Left renal cortex interstitium (tissue), 4 donors: ENCODE measurements at places on chromosomes 4 and X. TPM values are rescaled to one million over a fixed set of nuclear protein-coding genes. Genes with fewer than 3 reads are reported as not detected.

Gene ODAPH
- polyA plus RNA-seq = not detected

Gene GPR50
- polyA plus RNA-seq = 0.10 TPM

Gene LGI2
- polyA plus RNA-seq = 32.3 TPM

GRCh38 chr4:152896811-152897210, 39.3 kb upstream of the FHDC1 start:
- DNase-seq = no peak

GRCh38 chrX:40434443-40434842, 146.3 kb upstream of the ATP6AP2 start:
- DNase-seq = no peak

DNA sequence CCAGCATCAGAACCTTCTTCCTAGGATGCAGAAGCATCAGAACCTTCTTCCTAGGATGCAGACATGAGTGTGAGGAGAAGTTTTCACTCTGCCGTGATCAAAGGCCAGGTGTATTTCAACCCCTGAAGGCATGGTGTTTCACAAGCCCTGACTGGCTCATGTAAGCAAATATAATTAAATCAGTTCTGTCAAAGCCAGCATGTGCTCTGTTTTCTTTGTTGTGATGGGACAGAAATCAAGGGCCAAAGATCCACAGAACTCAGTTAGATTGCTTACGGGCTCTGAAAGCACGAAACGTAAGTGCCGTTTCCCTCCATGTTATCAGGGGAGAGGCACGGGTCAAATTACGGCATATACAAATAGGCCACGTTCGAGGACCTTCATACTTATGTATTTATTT, 32.0 kb upstream of the CLDN24 start:
- no peak for DNase-seq

GRCh38 chrX:3451571-3451970, 105.1 kb upstream of the MXRA5 start:
- DNase-seq = no peak

DNA sequence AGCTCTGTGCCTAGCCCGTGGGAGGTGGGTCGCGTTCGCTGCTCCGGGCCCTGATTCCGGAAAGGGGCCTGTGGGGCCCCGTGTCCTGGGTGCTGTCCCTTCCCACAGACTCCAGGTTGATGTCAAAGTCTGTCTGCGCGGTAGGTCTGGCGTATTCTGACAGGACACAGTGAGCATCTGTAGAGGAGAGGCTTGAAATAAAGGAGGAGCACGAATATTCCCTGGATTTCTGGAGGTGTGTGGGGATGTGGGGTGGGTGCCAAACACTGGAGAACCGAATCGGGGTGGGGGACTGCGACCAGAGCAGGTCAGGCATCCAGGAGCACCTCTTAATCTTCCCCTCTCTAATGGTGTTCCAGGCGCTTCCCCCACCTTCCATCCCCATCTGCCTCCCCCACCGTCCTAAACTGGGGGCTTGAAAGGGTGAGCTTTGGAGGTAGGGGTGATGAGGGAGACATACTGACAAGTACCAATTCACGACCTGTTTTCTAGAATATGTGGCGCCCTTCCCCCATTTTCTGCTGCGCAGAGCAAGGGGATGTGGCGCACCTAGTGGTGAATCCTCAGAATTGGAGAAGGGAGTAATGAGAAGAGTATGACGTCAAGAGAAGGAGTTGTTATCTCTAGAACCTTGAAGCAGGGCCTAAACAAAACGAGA, 877 bp downstream of the GPRASP1 start:
- DNase-seq = no peak

DNA sequence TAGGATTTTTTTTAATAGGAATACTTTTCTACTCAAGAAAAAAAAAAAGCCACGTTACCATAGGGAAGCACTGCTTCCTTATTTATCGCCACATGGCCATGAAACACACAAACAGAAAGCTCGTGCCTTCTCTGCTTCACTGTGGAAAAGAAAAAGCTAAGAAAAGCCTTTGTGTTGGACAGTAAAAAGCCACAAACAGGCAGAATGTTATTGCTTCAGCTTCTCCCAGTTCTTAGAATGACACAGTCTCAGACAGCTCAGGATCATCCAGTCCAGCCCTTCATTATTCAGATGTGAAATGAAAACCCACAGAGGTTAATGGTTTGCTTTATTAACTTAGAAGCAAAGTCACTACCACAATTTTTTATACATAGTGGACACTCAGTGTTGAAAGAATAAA, 181.6 kb upstream of the NOCT start:
- DNase-seq = no peak
